Right renal cortex interstitium (tissue), 3 donors: ENCODE measurements at places on chromosomes 11 and 22. TPM values are rescaled to one million over a fixed set of nuclear protein-coding genes. Genes with fewer than 3 reads are reported as not detected.

The PKDREJ gene
- 0.44 TPM for polyA plus RNA-seq

The MICAL2 gene
- polyA plus RNA-seq, result 8.3 TPM

The LRRC74B gene
- 0.20 TPM for polyA plus RNA-seq

The RNF26 gene
- 28.4 TPM for polyA plus RNA-seq

DNA sequence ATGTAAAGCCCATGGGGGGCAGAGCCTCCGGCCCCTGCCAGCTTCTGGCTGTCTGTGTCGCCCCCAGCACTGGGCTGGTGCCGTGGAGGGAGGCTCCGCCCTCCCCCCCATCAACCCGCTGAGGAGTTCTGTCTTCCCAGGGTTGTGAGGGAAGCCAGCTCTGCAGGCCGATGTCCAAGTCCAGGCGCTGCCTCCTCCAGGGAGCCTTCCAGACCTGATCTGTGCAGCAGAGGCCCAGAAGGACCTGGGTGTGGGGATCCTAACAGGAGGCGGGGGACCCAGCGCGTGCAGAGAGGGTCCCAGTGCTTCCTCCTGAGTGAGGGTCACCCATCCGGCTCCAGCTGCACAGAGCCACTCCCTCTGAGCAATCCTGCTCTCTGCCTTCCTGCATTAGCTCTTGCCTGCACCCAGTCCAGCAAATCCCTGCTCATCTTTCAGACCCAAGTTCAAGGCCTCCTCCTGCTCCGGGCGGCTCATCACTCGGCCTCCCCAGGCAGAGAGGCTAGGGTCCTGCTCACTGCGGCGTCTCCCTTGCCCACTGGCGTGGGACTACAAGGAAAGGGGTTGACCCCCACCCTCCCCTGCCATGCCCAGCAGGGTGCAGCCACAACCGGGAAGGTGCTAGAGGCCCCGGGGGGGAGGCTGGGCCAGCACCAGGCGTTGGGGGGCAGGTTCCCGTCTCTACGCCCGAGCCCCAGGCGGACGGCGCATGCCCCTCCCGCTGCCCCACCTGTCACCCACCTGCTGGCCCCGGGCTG lies 16.4 kb downstream of the PRR33 start:
- no peak for DNase-seq

- no peak for DNase-seq
Observed at GRCh38 chr11:41978945-41979344, 519.5 kb upstream of the LRRC4C start.

GRCh38 chr11:10208131-10208575 lies 85.9 kb downstream of the SBF2 start:
- no peak for DNase-seq

- no peak for DNase-seq
Observed at GRCh38 chr22:29621761-29622526, 18.5 kb downstream of the NF2 start.

GRCh38 chr22:22687638-22688500 lies 43.5 kb downstream of the GGTLC2 start:
- no peak for DNase-seq

DNA sequence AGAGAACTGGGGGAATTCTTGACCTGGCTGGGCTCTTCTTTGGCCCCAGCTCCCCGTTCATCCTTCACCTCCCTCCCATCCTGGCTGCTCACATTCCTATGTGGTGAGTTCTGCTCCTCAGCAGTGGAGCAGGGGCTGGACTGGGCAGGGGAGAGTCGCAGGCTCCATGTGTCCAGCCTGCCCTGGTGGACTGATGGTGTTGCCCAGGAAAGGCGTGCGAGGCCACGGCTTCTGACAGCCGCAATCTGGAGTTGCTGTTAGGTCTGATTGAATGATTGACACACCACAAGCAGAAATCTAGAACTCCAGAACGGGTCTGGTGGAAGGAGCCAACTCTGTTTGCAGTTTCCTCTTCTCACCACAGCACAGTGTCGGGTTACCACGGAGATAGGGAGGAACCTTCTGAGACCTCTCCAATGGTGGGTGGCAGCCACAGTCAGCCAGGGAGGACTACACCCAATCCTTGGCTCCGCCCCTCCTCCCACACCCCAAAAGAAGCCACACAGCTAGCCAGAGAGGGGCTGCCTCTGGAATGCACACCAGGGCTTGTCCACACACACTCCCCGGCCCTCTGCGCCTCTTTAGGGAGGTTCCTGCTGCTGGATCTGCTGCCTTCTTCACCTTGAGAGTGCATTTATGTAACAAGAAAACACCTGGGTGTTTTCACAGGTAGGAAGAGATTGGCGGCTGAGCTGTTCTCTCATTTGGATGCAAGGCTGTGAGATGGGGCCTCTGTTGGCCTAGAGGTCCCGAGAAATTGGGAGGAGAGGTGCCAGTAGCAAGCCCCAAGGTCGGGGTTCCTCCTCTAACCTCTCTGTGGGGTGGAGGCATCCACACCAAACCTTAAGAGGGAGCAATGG lies 56.4 kb upstream of the CD44 start:
- DNase-seq, result no peak

DNA sequence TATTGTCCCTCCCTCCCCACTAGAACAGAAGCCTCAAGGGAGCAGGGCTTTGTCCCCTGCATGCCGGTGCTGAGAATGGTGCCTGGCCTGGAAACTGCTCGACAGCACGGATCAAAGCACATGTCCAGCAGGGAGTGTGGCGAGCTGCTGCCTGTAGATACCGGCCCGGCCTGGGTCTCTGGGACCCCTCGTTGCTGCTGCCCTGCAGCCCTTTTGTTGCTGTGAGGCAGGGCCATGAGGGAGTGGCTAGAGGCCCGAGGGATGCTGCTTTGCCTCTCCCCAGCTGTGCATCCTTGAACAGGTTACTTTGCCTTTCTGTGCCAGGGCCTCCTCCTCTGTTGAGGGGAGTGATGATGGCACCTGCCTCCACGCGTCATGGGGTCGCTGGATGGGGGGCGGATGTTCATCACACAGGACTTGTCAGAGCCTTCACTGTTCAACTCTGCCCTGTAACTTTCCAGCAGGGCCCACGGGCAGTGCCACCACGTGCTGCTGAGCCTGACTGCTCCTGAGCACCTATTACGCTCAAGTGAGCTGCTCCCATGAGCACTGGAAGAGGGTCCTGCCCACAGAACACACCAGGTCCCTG lies 15.3 kb upstream of the PARVG start:
- DNase-seq, result no peak
